Nephron progenitor cell (in vitro differentiated cells): ENCODE measurements at places on chromosomes 3 and 15.

GRCh38 chr3:146024260-146024659 lies 136.7 kb downstream of the PLOD2 start:
- no peaks in the 10 kb centered on the region for H3K36me3 ChIP-seq
- H3K4me3 ChIP-seq, result no peak overlapping the region
- no peaks in the 10 kb centered on the region for H3K27me3 ChIP-seq
- no peak overlapping the region for H3K27ac ChIP-seq
- H3K4me1 ChIP-seq, result peaks cover 2% of the 10 kb centered on the region
- DNase-seq, result no peak

- no peak for DNase-seq
- no peak overlapping the region for H3K27ac ChIP-seq
- no peak overlapping the region for H3K4me3 ChIP-seq
- peaks cover 42% of the 10 kb centered on the region for H3K4me1 ChIP-seq
These were observed 67.2 kb downstream of the EIF4E3 start for GRCh38 chr3:71657831-71658530.

DNA sequence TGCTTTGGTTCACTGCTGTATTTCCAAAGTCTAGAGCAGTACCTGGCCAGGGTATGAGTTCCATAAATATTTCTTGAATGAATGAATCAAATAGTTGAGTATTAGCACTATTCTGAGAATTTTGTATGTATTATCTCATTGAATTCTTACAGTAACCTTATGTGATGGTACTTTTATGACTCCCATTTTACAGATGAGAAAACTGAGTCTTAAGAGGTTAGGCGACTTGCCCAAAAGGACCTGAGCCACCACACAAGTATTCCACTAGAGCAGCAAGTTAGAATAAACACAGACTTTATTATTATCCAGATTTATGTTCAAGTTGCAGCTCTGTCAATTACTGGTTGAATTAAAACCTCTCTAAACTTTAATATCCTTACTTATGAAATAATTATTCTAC lies 29.4 kb downstream of the CRTC3 start:
- H3K4me1 ChIP-seq, result peaks cover 42% of the 10 kb centered on the region
- no peak overlapping the region for H3K4me3 ChIP-seq
- DNase-seq, result no peak
- H3K27ac ChIP-seq, result no peak overlapping the region

DNA sequence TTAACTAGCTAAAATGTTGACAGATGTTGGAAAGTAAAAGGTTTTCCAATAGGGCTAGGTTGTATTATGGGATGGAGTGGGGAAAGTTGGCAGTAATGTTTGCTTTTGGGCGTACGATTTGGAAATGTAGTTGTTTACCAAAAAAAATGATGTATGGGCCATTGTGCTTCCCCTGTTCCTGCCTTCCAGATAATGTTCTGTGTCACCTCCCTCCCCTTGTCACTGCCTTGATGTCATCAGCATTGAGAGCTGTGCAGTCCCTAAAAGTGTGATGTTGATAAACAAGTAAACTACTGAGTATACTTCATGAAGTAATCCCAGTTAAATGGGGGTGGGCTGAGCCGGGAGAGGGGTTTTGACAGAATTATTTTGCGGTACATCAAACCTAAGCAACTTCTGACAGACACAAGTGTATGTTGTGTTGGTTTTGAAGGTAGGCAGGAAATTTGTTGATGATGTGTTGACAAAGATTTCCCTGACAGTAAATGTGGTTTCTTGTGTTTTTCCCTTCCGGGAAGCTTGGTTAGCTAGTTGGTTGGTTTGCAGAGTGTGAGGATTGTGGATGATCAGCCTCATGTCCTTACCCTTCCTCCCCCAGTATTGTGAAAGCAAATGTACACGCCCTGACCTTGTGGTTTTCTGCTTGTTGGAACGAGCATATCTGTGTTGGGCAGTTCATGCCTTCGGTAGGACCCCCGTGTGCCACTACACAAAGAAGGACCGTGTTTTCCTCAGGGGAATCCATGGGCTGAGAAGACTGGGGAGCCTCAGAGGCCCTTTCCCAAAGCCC lies 87.3 kb downstream of the PGPEP1L start:
- peaks cover 39% of the 10 kb centered on the region for H3K4me1 ChIP-seq
- H3K4me3 ChIP-seq, result peak overlapping the region; percentile 63
- no peaks in the 10 kb centered on the region for H3K27me3 ChIP-seq
- peaks cover 91% of the 10 kb centered on the region for H3K36me3 ChIP-seq
- no peak for DNase-seq

DNA sequence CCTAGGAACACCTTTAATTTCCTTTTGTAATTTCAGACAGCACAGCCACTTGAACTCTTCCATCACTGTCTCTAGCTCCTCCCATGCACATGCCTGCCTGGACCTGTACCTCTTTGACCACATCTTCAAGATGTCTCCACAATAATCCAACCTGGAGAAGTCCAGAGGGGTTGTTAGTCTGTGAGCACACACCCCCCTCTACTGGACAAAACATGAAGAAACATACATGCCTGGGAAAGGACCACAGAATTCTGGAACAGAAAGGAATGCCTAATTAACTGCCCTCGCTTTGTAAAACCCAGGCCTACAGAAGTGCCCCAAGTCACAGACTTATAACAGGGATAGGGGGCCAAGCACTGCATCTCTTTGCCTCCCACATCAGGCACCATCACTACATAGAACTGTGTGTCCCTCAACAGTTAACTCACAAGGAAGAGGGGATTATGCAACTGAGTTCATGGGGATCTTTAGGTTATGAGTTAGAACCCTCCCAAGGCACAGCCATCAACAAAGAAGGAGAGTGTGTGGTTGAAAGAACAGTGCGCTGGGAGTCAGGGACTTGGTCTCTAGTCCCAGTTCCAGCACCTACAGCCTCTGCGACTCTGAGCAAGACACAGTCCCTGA lies 61.7 kb downstream of the FMN1 start:
- peaks cover 4% of the 10 kb centered on the region for H3K36me3 ChIP-seq
- peak overlapping the region; percentile 52 for H3K4me3 ChIP-seq
- no peaks in the 10 kb centered on the region for H3K27me3 ChIP-seq
- H3K4me1 ChIP-seq, result peaks cover 54% of the 10 kb centered on the region

DNA sequence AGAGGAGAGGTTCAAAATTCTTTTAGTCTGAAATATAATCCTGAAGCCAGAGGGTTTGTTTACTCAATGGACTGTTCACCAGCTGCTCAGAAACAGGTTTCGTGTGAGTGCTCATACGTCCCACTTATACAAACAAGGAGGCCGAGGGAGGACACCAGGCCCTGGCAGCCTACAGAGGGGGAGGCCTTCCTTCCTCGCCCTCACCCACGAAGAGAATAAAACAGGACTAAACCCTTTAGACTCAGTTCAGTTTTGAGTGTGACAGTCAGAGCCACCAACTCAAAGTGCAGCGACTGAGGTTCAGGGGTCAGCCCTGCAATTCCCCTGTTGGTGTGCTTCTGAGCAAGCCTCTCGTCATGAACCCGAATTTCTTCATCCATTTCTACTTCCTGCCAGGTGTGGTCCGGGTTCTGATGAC lies 17.3 kb downstream of the FAM174B start:
- H3K27me3 ChIP-seq, result no peaks in the 10 kb centered on the region
- H3K36me3 ChIP-seq, result peaks cover 21% of the 10 kb centered on the region
- no peak for DNase-seq
- peak overlapping the region; percentile 94 for H3K27ac ChIP-seq
- peaks cover 55% of the 10 kb centered on the region for H3K4me1 ChIP-seq

DNA sequence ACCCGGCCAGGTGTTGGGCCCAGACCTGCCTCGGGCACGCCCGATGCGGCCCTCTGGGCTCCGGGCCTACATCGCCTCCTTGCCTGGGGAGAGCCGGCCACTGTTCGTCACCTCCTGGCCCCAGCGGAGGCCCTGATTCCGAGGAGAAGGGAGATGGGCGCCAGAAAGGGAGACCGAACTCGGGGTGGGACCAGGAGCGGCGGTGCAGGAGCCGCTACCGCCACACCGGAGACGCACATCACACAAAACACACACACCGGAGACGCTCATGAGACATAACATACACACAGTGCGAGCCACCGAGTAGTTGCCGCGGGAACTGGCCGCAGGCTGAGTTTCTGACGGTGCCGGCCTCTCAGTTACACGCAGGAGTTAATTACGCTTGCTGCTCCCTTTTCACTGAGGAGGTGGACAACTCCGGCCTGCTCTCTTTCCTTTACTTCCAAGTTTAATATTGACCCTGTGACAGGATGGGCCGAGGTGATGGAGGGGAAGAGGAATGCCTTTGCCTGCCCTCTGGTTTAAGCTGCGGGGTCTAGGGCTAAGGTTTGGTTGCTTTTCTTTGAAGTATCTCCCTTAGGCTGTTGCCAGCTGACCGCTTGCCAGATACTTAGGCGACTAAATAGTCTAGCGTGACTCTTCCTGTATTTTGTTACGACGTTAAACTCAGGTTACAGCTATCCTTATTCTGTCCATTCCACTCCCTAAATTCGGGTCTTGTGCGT lies 570 bp downstream of the PCNP start:
- peak overlapping the region; percentile 93 for H3K4me3 ChIP-seq
- peaks cover 2% of the 10 kb centered on the region for H3K27me3 ChIP-seq
- peak overlapping the region; percentile 100 for H3K27ac ChIP-seq
- DNase-seq, result no peak
- peaks cover 29% of the 10 kb centered on the region for H3K36me3 ChIP-seq
- peaks cover 35% of the 10 kb centered on the region for H3K4me1 ChIP-seq

DNA sequence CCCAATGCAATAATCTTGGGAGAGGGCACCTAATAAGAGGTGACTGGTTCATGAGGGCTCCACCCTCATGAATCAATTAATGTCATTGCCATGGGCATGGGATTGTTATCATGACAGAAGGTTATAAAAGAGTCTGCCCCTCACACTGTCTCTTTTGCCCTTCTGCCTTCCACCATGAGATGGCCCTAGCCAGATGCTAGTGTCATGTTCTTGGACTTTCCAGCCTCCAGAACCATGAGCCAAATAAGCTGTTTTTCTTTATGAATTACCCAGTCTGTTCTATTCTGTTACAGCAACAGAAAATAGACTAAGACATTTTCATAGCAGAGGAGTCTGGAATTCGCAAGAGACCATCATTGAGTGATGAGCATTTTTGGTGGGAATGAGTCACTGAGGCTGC lies 16.0 kb upstream of the RAD18 start:
- peaks cover 53% of the 10 kb centered on the region for H3K4me1 ChIP-seq
- no peak overlapping the region for H3K27ac ChIP-seq
- no peak overlapping the region for H3K4me3 ChIP-seq
- no peak for DNase-seq
- H3K27me3 ChIP-seq, result peaks cover 24% of the 10 kb centered on the region

- no peaks in the 10 kb centered on the region for H3K36me3 ChIP-seq
- H3K27ac ChIP-seq, result no peak overlapping the region
- no peak for DNase-seq
- no peak overlapping the region for H3K4me3 ChIP-seq
These were observed 477.4 kb downstream of the NAALADL2 start for GRCh38 chr3:175336406-175337133.

GRCh38 chr15:99472416-99473145 lies 93.2 kb upstream of the MEF2A start:
- no peak for DNase-seq
- H3K27ac ChIP-seq, result no peak overlapping the region
- H3K4me1 ChIP-seq, result peaks cover 34% of the 10 kb centered on the region
- no peak overlapping the region for H3K4me3 ChIP-seq

DNA sequence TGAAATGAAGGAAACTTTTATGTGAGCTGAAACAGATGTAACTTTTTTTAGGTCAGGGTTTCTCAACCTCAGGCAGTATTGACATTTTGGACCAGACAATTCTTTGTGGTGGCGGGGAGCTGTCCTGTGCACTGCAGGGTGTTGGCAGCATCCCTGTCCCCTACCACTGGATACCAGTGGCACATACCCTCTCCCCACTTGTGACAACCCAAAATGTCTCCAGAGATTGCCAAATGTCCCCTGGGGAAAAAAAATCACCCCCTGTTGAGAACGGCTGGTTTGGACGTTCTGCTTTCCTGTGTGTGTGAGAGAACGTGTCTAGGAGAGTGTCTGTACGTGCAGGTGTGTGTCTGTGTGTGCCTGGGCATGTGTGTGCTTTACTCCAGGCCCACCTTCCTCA lies 30.7 kb upstream of the GRIP2 start:
- H3K27ac ChIP-seq, result no peak overlapping the region
- no peaks in the 10 kb centered on the region for H3K36me3 ChIP-seq
- H3K4me3 ChIP-seq, result no peak overlapping the region
- no peak for DNase-seq
- H3K4me1 ChIP-seq, result peaks cover 18% of the 10 kb centered on the region

DNA sequence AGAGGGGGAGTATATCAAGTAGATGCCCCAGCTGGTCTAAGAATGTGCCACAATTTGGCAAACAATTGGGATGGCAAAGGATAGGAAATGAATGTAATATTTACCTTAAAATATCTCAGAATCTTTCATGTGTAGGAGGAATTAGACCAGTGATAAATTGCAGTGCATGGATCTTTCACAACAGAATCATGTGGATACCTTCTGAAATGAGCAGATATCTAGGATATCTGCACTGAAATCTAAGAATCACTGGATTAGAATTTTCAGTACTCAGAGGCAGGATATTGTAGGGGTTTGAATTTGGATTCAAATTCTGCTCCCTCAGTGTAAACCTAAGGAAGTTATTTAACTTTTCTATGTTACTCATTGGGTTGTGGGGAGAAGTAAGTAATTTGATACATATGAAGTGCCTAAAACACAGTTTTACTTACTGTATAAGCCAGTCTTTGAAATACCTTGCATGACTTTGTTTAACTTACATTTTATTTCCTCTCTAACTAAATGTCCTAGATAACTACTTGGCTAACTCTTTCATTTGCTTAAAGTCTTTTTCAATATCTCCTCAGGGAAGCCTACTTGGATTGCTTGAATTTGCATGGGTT lies 8.8 kb downstream of the IL1RAP start:
- H3K27ac ChIP-seq, result no peak overlapping the region
- peaks cover 5% of the 10 kb centered on the region for H3K4me1 ChIP-seq
- H3K27me3 ChIP-seq, result no peaks in the 10 kb centered on the region
- no peak for DNase-seq
- H3K36me3 ChIP-seq, result peaks cover 5% of the 10 kb centered on the region

DNA sequence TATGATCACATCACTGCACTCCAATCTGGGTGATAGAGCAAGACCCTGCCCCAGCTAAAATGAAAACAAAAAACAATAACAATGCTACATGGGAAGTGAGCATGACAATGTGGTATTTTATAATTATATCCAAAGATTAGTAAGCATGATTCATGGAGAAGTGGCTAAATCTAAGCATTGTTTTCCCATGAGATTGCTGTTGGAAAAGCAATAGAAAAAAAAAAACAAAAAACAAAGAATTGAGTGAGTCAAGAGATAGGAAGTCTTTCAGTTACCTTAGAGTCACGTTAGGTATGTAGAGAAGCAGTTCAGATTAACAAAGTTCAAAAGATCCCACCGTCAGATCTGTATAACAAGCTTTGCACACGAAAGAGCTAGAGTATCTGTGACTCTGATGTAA lies 210.3 kb upstream of the CNTN6 start:
- H3K4me1 ChIP-seq, result no peaks in the 10 kb centered on the region
- no peak overlapping the region for H3K27ac ChIP-seq
- no peaks in the 10 kb centered on the region for H3K27me3 ChIP-seq
- no peak overlapping the region for H3K4me3 ChIP-seq
- H3K36me3 ChIP-seq, result no peaks in the 10 kb centered on the region
- DNase-seq, result no peak

- H3K4me1 ChIP-seq, result no peaks in the 10 kb centered on the region
- DNase-seq, result no peak
- no peaks in the 10 kb centered on the region for H3K36me3 ChIP-seq
These were observed 369.0 kb upstream of the CCDC54 start for GRCh38 chr3:107008213-107008612.
